Activated CD8-positive, alpha-beta T cell treated with anti-CD3 and anti-CD28 coated beads for 36 hours (primary cell): ENCODE measurements at places on chromosomes 3 and 15.

DNA sequence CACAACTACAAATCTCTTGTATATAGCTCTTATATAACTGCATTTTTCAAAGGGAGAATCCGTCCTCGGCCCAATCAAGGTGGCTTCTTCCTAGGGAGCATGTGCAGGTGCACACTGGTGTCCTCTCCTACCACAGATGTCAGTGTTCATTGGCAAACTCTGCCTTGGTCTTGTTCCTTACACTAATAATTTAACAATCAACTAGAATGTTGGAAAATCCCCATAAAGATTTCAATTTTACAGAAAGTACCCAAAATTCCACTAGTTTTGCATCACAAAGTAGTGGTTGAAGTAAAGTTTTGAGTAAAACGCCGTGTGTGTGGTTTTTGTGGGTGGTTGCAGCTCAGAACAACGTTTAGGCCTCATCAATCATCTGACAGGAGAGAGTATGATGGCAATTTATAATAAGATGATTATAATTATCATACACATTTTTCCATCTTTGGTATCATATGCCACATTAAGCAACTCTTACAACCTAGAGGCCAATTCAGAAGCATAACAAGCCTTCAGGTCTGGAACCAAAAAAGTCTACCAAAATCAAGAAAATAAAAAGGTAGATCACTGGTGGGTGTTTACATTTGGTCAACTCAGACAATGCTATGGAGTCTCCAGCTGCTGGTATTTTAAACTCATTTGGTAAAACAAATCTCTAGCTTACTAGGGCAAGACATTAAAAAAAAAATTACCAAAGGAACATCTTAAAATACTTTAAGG is 128.9 kb upstream of the BHLHE40 start:
- peak; percentile 89 for DNase-seq

GRCh38 chr15:72249142-72249810 is 18.3 kb upstream of the PKM start:
- no peak for DNase-seq

GRCh38 chr15:74794248-74794969 is 12.5 kb downstream of the CSK start:
- DNase-seq = no peak

DNA sequence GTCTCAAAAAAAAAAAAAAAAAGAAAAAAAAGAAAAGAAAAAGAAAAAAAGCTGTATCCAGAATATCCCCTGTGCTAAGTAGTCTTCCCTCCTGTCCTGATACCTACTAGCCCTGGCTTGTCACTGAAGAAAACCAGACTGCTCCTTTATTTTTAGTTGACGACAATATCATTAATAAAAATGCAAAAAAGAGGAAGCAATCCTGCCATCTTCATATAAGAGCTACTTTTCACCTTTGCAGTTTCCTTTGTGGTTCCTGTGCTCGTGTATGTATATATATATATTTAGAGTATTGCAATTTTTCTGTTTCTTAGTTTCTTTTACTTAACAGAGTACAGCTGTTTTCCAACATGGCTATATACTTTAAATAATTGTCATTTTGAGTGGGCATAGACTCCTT is 13.6 kb downstream of the C3orf20 start:
- DNase-seq = no peak

DNA sequence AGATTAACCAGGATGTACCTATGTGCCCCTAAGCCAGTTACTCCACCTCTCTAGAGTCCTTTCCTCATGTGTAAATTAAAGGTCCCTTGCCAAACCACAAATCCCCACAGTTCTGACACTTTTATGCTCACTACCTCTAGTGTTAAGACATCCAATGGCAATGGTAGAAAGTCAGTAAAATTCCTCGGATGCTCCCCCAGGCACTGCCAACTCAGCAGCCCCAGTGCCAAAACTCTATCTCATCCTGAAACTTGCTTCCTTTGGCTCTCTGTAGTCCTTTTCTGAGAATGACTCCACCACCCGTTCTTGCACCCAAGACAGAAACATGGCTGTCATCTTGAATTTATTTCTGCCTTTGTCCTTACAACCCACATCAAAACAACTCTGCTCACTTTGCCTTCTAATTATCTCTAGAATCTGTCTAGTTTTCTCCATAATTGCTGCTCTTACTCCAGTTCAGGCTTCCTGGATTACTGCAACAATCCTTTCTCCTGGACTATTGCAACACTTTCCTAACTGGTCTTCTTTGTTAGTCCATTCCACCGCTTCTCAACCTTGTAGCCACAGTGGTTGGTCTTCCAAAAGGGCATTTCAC is 41.6 kb downstream of the MB21D2 start:
- no peak for DNase-seq

DNA sequence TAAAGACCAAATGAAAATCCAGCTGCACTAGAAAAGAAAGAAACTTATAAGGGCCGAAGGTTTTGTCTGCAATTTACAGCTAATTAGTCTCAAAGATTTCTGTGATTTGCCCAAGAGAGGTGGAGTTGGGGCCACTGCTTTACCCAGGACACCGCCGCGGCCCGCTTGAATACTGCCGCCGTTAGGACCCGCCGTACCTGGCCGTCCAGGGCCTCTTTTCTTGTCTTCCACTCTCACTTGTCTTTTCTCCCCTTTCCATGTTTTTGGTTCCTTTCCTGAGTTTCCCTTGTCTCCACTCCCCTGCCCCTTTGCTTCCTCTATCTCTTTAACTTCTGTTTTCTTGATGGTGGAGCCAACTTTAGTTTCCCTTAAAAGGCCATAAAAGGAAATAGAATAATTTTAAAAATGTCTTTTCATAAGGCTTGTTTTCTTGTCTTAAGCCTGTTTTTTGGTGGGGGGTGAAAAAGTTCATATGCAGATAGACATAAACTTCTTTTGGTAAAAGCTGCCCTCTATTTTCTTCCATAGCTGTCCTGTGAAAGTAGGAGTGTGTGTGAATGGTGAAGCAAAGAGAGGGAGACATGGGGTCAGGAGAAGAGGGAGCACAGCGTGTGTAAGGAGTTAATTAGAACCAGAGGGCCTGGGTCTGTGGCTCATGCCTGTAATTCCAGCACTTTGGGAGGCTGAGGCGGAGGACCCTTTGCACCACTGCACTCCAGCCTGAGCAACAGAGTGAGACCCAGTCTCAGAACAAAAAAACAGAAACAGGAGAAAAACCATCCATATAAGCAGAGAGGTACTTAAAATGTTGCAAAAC is 16.0 kb upstream of the CCNL1 start:
- DNase-seq = peak; percentile 30

- DNase-seq = no peak
These were observed 537.5 kb upstream of the CCDC54 start for GRCh38 chr3:106839576-106840280.

DNA sequence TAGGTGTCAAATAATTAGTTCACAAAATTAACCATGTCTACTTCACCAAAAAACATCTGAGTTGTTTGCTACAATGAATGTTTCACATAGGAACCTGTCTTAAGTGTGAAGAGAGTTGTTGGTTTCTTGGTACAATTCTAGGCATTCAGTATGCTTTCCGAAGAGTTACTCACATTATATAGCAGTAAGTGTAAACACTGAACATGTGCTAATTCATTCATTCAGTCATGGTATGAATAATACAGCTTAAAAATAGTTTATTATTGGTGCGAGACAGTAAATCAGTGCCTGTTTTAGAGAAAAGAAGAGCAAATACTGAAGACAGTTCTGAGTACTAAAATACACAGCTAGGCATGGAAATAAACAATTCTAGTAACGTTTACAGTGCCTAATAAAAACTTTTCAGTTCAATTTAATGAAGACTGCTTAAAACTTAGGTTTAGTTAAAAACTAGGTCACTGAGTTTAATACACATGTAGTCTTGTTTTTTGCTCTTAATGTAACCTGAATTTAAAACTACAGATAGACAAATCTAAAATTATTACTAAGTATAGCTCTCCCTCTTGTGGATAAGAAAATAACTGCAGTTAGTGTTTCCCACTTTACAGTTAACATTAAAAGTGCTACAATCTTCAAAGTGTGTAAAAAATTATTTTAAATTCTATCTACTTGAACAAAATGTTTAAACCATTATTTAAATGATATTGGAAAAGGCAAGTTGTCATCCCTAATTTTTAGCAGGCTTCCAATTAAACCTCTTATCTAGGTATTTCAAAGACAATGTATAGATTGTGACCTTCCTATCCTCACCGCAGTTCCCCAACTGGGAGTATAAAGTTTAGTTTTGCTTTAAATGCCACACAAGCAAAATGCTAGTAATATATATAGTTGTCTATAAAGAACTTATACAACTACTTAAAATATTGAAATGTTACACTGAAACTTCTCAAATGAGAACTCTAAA is 20.1 kb upstream of the ZCWPW2 start:
- no peak for DNase-seq

- no peak for DNase-seq
These were observed 40.1 kb upstream of the RASGRF1 start for GRCh38 chr15:79130535-79131130.

- DNase-seq = no peak
These were observed 101.2 kb upstream of the TSC22D2 start for GRCh38 chr3:150306906-150307305.

DNA sequence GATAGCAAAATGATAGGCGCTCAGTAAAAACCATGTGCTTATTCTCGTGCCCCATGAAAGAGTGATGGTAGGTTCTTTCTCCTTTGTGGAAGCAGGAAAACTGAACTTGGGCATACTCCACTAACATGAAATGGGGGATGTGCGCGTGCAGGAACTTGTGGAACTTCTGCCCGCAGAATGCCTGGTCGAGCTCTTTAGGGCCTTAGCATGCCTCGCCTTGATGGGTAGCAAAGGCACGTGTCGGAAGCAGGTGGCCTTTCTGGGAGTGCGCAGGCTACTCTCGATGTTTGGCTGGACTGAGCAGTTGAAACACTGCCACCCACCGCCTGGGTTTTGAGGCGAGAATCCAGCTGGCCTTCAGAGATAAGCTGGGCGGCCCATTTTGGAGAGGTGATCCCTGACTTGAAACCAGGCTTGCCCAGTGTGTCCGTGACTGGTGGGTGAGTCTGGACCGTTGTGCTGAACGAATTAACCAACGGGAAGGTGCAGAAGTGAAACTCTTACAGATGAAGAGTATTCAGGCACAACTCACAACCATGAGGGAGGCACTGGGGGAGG is 842 bp downstream of the PCCB start:
- peak; percentile 31 for DNase-seq

DNA sequence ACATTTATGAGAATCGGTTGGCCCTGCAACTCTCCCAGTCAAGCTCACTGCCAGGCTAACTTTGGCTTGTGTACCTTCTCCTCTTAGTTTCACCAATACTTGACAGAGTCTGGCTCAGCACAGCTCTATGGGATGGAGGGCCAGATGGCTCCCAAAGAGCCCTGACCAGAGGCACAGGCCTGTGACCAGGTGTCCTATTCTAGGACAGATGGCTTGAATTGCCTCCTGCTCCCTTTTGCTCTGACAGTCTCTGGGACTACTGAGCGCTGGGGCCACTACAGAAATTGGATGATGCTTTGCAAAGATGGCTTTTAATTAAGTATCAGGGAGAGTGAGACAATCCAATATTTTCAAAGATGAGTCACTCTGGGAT is 10.3 kb upstream of the ARID3B start:
- no peak for DNase-seq

GRCh38 chr3:46848271-46849044 is 14.8 kb downstream of the MYL3 start:
- DNase-seq = peak; percentile 64

DNA sequence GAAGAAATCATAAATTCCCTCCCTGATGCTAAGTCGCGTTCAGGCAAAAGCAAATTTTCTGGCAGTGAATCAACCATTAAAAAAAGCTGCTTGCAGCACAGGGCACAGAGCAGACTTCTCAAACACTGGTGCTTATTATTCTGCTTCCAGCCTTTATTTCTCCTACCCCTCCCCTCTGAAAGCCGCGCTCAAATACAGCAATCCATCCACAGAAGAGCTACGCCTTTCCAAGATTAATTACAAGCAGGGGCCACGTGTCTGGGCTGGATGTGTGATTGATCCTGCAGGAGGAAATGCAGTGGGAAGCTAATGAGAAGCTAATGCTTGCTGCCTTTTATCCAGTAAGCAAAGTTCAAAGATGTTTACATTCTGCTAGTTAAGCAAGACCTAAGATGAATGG is 134.9 kb upstream of the TOPAZ1 start:
- DNase-seq = no peak

DNA sequence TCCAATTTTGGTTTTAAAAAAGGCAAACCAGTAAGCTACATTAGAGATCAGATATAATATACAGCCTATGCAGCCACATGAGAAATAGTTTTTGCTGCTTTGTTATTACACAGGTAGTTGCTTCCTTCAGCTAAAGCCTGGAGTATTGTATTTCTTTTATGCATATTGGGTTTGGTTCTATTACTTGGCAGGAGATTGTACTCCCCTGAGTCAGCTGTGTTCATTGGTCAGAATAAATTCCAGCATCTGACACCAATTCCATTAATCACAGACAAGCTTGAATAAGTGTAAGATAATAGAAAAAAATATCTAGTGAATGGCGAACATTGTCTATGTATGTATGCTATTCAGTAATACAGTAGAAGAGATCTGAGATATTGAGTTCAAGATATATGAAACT is 26.1 kb upstream of the ZCWPW2 start:
- no peak for DNase-seq

- DNase-seq = no peak
These were observed 81.7 kb downstream of the SMAD6 start for GRCh38 chr15:66783725-66784124.

DNA sequence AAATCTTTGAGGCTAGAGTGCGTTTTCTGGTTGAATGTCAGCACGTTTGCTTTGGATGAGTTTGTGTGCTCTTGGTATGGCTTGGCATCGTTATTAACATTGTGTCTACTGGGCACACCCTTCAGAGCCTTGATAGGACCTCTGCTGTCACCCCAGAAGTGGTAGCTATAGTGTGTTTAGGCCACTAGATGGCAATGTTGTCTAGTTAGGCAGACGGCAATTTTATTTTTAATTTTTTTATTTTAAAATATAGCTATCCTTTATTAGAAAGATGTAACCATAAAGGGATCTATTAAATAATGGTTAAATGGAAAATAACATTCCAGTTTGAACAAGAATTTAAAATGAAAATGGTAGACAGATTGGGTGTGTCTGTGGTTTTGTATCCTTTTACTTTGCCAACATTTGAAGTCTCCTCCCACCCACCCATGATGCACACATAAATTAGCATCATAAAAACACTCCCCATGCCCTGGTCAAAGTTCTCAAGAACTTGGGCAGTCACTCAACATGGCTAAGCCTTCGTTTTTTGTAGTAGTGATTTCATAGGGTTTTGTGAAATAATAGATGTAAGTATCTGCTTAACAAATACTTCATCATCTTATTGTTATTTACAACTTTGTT is 200.7 kb downstream of the KCNH8 start:
- peak; percentile 6 for DNase-seq

DNA sequence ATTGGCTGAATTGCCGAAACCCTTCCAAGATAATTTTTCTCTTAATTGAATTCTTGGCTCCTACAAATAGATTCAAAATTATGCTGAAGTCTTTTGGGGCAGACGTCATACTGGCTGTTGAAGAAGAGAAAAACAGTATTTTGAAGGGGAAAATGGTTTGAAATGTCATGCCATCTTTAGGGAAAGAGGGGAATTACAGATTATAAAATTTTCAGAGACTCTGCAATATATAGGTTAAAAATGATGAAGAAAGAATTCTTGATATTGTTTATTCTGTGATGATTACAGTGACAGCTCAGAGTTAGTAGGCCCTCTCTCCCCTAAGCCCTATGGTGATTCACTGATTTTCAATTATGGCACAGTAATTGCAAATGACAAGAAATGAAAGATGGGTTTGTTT is 86.1 kb downstream of the CGNL1 start:
- DNase-seq = no peak
